ENCODE measurements at places on chromosomes 6 and 20.

DNA sequence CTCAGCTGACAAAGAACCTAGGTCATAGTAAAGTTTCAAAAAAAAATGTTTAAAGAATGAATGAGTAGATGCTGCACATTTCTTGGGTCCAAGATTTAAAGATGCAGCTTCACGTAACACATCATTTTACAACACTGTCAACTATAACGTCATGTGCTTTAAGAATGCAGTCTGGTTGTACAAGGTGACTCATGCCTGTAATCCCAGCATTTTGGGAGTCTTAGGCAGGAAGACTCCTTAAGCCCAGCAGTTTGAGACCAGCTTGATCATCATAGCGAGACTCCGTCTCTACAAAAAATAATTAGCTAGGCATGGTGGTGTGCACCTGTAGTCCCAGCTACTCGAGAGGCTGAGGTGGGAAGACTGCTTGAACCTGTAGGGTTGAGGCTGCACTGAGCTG, 21.9 kb downstream of the SLC17A5 start:
- DNase-seq: no peak

- no peak for DNase-seq
These were observed 7.3 kb upstream of the TENT5A start for GRCh38 chr6:81759782-81760181.

GRCh38 chr6:151490996-151491395, 2.8 kb upstream of the CCDC170 start:
- no peak for DNase-seq

DNA sequence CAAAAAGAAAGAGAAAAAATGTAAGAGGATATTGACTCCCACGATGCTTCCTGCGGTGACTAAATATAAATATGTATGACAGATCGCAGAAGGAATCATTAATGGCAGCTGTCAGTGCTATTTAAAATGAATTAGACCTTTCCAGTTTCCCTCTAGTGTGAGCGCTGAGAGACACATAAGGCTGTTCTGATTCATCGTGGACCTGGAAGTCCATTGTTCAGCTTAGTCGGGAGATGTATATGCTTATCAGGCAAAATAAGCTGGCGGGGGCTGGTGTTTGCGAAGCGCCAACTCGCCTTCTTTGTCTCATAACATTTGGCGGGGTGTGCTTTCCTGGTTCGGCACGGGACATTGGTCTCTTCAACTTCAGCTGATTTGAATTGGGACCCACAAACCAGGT, 95.4 kb downstream of the CDH4 start:
- no peak for DNase-seq

- DNase-seq: no peak
These were observed 268.5 kb downstream of the NRN1 start for GRCh38 chr6:5738211-5738610.

DNA sequence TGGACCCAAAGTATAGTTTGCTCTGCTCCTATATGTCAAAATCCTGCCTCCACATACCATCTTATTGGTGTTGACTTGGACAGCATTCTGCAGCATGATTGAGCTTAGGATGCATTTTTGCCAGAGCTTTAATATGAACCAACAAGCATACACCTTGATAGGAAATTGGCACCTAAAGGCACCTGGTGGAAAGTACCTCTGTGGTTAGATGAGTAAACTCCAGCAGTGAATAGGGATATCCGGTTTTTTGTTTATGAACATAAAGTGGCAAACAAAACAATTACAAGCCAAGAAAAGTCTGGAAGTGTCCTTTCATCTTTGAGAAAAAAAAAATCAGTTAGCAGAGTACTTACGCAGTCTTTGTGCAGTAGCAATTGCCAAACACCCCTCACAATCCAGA, 6.2 kb upstream of the CYP24A1 start:
- DNase-seq: no peak

- DNase-seq: no peak
These were observed 9.4 kb upstream of the ZBTB46 start for GRCh38 chr20:63840405-63840828.

DNA sequence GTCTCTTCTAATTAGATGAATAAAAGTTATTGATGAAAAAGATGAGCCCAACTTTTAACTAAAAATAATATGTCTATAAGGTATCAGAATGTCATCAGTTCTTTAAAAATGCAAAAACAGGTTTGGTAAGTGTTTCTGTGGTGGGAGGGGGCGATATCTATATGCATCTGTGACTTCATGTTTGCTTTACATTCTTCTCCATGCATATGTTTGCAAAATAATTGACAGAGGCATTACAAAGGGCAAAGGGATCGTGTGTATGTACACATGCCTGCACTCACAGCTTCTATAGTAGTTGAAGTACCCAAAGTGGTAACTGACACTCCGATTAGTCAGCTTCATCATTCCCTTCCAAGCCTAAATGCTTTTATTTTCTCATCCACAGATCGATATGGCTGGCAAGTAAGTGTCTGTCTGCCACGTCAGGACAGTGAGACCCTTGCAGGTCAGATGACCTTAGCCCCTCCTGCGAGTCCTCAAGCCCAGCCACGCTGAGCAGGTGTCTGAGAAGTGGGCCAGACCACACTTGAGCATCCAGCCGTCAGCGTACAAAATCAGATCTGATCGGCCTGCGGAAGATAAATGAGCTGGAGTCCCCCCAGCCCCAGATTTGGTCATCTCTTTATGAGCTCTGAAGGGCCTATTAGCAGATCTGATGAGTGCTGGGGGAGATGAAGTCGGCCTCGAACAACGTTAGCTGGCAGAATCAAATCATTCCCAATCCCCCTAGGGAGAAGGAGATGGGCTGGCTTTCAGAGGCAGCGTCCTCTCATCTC, 369.1 kb downstream of the MAFB start:
- no peak for DNase-seq

DNA sequence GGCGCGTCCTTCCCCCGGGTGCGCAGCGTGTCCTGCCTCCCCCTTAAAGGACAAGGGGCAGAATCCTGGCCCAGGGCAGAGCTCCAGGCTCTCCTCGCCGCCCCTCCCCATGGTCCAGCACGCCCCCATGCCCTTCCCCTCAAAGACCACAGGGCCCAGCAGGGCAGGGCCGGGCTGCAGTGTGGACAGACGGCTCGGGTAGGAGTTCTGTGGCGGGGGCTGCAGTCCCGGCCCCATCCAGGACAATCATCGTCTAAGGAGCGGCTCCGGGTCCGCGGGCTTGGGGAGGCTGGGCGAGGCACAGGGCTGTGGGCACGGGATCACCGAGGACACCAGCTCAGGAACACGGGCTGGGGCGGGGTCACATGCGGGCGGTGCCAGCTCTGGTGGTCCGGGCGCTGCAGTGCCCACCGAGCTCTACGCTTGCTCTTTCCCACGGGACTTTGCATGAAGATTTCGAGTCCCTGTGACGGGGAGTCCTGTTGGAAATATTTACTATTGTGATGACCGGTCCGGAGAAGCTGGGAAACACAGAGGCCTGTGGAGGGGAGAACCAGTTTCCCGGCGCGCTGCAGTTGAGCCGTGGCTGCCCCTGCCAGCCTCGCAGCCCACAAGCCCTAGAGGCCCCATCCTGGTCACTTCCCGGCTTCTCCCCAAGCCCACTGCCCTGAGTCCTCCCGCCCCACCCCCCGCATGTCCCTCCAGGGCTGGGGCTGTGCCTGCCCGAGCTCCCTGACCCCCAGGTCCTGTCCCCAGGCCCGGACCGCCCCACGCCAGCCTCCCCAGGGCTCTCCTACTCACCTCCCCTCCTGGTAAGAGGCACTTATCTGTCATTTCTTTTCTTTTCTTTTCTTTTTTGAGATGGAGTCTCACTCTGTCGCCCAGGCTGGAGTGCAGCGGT, 20.6 kb downstream of the SLC17A9 start:
- DNase-seq: no peak

DNA sequence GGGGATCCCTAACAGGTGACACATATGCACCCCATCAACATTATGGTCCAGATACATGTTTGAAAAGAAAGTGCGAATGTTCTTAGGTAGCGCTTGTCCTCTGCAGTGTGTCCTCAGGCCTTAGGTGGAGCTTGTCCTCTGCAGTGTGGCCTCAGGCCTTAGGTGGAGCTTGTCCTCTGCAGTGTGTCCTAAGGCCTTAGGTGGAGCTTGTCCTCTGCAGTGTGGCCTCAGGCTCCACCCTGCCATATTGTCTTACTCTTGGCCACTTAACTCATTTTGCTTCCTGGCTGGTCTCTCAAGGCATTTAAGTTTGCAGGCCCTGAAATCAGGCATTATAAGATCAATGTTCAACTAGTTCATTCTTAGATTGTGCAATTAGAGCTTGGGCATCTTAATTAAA, 74.7 kb upstream of the SCP2D1 start:
- no peak for DNase-seq

DNA sequence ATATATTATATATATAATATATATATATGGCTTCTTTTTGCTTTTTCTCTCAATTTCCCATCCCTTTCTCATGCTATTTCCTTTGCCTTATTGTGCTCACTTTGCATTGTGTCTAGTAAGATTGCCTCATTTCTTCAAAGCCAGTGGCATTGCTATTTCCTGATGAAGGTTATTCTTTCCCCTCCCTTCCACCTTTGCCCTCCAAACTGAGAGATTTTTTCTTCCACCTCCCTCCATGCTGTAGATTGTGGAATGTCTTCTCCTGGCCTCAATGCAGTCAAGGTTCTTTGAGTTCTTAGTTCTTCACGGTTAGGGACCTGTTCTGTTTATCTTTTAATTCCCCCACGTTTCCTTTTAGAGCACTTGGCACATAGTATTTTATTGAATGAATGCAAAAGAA, 17.2 kb downstream of the SH3BGRL2 start:
- no peak for DNase-seq

GRCh38 chr6:127990074-127990473, 89.2 kb upstream of the THEMIS start:
- DNase-seq: no peak

DNA sequence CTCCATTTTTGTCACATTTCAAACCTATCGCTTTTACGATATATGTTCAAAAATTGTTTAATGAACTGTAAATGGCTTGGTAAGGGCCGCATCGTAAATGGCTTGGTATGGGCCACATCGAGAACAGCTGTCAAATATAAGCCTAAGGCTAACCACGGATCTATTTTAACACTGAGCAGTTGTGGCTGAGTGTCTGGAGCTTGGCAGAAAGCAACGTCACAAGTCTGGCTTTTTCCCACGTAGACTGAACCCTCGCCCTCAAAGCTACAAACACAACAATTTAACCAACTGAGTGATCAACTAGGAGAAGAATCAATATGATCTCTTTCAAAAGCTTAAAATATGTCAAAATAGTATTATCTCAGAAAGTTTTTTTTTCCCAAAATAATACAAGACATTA, 71.4 kb upstream of the PRSS16 start:
- no peak for DNase-seq

DNA sequence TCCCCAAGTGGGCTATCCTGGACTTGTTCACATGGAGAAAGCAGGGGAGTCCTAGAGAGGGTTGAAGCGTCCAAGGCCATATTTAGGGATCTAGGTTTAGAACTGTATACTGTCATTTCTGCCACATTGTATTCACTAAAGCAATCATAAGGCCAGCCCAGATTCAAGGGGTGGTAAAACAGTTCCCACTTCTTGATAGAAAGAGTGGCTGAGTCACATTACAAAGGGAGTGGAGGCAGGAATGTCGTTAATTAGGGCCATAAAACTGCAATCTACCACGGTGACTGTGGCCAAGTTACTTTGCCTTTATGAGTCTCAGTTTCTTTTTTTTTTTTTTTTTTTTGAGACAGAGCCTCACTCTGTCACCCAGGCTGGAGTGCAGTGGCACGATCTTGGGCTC, 7.4 kb upstream of the UBR2 start:
- no peak for DNase-seq

GRCh38 chr6:108565091-108565766, 4.5 kb downstream of the FOXO3 start:
- DNase-seq: no peak

DNA sequence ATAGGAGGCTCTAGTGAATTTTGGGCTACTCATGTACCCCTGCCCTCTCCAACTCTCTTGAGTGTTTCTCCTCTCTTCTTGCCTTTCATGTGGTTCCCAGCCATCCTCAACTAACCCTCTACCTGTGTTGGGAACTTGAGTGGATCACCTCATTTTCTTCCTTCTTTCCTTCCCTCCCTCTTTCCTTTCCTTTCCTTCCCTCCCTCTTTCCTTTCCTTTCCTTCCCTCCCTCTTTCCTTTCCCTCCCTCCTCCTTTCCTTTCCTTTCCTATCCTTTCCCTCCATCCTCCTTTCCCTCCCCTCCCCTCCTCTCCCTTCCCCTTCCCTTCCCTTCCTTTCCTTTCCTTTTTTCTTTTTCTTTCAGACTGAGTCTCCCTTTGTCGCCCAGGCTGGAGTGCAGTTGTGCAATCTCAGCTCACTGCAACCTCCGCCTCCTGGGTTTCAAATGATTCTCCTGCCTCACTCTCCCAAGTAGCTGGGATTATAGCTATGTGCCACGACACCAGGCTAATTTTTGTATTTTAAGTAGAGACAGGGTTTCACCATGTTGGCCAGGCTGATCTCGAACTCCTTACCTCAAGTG, 63.8 kb downstream of the BTBD3 start:
- DNase-seq: no peak

DNA sequence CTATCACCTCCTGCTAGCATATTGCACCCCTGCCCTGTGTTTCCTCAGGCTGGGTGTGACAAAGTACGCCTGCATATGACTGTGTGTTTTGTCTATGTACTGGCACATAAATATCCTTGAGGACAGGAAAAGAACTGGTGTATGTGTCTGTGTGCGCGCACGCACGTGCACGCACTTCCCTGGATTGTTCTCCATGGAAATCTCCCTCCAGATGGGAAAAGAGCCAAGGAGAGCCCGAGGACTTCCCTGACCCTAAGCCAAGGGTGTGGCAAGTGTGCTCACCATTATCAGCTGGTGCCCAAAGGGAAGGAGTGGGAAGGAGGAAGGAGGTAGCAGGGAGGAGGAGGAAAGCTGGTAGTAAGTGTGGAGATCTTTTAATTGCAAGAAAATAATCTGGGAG, 117.6 kb downstream of the HIVEP2 start:
- no peak for DNase-seq

- no peak for DNase-seq
These were observed 9.6 kb downstream of the C20orf203 start for GRCh38 chr20:32664012-32664677.

DNA sequence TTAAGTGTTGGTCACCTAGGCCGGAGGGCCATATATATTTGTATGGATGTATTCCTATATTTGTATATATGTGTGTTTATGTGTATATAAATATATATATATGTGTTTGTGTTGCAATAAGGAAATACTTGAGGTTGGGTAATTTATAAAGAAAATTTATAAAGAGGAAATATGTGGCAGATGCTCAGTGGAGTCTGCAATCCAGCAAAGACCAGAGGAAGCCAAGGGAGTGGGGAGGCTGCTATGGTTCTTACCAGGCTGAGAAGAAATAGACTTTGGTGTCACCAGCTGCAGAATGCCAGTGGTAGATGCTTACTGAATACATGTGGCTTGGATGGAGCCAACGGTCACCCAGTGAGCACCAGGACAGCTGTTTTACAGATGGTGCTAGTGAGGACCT, 97.4 kb upstream of the ELOVL5 start:
- DNase-seq: no peak

GRCh38 chr20:62367633-62368391, 700 bp upstream of the LAMA5 start:
- peak; percentile 44 for DNase-seq

Data from cerebellar cortex (tissue), 1 donor.